NCI-H510A treated with DMSO at 0.1 percent for 48 hours (cell line): ENCODE measurements at places on chromosomes 5 and 9.

DNA sequence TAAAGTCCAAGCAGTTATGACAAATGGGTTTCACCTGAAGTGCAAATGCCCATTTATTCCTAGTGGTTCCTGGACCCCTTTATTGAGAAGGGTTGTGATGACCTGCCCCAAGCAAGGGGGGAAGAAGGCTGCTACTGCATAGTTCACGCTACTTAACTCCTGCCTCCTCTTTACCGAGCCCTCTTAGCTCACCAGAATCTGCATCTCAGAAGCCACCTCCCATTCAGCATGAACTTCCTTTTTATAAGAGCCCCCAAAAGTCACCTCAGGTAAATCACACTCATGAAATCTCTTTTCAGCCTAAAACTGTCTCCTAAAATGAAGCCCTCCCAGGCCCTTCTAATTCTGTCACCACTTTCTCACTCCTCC lies 26.6 kb upstream of the C9orf72 start:
- no peak for DNase-seq

GRCh38 chr5:137148159-137148558 lies 351.0 kb downstream of the SPOCK1 start:
- DNase-seq, result no peak

- no peak for DNase-seq
Measured at GRCh38 chr5:149129181-149129580, 12.1 kb upstream of the ABLIM3 start.

GRCh38 chr5:35924950-35925722 lies 13.3 kb downstream of the CAPSL start:
- no peak for DNase-seq

DNA sequence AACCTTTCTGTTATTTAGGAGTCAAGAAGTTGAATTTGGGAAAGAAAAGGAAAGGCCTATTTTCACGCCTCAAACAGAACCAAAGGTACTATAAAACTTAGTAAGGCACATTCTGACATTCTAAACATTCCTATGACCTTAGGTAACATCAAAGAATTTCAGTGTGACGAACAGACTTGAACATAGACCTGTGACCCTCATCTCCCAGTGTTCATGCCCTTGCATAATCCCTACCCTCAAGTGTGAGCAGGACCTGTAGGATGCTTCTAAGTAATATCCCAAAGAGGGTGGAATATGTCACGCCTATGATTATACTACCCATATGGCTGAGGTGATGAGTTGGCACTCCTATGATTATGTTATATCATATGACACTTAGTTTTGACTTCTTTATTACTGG lies 540.9 kb downstream of the KIF4B start:
- DNase-seq, result no peak

DNA sequence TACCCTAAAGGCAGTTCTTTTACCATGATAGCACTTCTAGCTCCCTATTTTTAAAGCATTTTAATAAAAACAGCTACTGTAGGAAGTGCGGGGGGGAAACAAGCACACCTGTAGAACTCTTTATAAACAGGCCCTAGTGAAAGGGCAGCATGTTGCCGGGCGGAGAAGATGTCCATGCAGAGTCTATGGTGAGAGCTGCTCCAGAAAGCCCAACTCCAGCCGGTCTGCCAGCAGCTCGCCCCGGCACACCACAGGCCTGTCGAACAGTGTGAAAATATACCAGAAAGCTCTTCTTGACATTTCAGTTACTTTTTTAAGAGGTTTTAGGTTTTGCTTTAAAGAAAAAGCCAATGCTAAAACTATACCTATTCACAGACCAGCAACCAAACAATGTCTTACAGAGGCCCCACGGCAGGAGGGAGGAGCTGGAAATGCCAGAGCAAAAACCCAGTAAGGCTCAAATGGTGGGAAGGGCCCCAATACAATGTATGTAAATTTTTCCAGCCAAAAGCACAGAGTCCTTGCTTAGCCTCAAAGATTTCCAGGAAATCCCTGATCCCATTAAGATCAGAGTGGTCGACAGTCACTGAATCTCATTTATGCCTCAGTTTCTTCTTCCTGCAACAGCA lies 121.2 kb downstream of the SAXO1 start:
- DNase-seq, result no peak

DNA sequence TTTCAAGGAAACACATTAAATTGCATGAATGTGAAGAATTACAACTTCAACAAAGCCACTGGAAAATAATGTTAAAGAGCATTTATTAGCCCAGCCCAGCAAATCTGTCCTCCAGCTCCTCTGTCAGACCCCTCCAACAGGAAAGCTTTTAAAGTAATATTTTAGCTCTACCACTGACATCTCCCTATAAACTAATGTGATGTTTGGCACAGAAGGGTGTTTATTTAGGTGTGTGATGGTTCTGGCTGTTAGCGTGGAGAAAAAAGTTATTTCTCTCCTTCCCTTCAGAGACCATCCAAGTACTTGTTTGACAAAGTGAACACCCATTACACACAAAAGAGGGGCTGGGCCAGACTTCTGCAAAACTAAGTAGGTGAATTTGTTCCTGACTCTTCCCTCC lies 111.9 kb upstream of the TARS1 start:
- DNase-seq, result no peak

DNA sequence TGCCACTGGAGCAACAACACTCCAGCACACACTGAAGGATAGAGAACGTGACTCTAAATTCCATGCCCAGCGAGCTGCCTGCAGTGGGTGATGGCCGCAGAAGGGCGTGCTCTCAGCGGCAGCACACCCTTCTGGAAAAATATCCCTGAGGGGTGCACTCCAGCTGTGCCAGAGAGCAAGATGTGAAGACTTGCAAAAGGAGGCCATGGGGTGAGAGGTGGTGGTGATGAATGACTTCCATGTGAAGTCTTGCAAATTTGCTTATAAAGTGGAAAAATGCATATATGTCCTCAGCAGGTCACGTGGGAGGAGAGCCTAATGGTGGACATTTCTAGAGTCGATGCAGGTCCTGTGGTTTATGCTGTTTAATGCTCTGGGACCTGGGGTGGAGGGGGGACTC lies 39.8 kb upstream of the COL5A1 start:
- no peak for DNase-seq
